ENCODE measurements at places on chromosomes 12 and 14.

- no peak for DNase-seq
Observed at GRCh38 chr14:52336241-52336640, 22.1 kb downstream of the PTGER2 start.

GRCh38 chr14:100341301-100342031 lies 18.3 kb downstream of the SLC25A47 start:
- DNase-seq: no peak

GRCh38 chr14:24965934-24966578 lies 83.9 kb downstream of the STXBP6 start:
- no peak for DNase-seq

GRCh38 chr14:99728981-99729451 lies 44.9 kb downstream of the CYP46A1 start:
- no peak for DNase-seq

DNA sequence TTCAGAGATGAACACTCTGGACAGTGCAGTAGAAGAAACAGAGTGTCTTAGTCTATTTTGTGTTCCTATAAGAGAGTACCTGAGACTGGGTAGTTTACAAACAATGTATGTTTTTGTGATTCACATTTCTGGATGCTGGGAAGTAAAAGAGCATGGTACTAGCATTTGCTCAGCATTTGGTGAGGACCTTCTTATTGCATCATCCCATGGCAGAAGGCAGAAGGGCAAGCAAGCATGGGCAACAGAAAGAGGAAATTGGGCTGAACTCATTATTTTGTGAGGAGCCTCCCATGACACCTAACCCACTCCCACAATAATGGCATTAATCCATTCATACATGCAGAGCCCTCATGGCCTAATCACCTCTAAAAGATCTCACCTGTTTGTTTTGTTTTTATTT lies 8.0 kb downstream of the ANKS1B start:
- no peak for DNase-seq

DNA sequence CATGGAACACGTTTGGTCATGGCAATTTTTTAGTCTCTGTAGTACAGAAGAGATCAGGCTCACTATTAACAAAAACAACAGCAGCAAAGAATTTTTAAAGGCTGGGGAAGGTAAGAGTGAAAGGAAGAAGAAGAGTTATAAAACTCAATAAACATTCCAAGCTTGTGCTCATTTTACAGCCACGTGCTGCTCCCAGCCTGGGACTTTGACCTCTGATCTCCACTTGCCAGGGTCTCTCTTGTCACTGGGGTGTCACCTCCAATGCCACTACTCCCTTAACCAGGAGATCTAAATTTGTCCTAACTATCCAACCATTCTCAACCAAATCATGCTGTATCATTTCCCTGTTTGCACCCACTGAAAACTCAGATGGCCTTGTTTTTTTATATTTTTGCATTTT lies 605.1 kb downstream of the VRK1 start:
- no peak for DNase-seq

GRCh38 chr12:111964935-111965334 lies 48.0 kb downstream of the TMEM116 start:
- DNase-seq: no peak

- DNase-seq: no peak
Observed at GRCh38 chr12:25950329-25951115, 8.0 kb upstream of the RASSF8 start.

- no peak for DNase-seq
Observed at GRCh38 chr12:50331745-50332144, 48.4 kb upstream of the LIMA1 start.

DNA sequence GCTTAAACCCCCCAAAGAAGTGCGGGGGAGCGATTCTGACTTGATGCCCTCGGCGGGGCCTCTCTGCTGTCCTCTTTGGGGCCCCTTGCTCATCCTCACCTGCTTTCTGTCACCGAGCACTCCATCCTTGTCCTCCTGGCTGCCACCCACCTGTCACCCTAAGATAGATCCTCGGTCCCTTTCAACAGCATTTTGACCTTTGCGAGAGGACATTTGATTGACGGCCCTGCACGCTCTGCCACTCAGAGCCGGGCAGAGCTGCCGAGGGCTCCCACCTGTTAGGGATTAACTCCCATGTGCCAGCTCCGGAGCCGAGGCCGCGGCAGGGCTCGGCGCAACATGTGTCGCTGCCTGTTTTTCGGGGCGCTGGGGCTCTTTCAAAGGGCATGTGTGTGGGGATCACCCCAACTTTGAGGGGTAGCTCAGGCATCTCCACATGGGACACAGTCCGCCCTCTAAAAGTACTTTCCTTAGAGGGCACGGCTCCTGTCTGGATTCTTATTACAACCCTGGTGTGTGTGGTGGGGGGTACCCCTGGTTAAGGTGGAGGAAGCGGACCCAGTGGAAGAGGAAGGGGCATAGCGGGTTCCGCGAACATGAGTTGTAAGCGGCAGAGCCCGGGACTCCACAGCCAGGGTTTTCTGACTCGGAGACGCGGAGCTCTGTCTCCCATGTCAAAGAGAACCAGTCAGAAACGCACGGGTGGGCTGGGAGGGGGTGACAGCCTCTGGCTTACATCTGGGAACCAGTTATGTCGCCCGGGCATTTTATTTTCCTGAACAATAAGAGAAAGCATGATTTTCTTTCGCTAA lies 811 bp upstream of the MEG3 start:
- DNase-seq: no peak
